ENCODE measurements at places on chromosomes 1 and 21.
A peak's percentile ranks its signal among the peaks of the same experiment; 100 is the strongest.

DNA sequence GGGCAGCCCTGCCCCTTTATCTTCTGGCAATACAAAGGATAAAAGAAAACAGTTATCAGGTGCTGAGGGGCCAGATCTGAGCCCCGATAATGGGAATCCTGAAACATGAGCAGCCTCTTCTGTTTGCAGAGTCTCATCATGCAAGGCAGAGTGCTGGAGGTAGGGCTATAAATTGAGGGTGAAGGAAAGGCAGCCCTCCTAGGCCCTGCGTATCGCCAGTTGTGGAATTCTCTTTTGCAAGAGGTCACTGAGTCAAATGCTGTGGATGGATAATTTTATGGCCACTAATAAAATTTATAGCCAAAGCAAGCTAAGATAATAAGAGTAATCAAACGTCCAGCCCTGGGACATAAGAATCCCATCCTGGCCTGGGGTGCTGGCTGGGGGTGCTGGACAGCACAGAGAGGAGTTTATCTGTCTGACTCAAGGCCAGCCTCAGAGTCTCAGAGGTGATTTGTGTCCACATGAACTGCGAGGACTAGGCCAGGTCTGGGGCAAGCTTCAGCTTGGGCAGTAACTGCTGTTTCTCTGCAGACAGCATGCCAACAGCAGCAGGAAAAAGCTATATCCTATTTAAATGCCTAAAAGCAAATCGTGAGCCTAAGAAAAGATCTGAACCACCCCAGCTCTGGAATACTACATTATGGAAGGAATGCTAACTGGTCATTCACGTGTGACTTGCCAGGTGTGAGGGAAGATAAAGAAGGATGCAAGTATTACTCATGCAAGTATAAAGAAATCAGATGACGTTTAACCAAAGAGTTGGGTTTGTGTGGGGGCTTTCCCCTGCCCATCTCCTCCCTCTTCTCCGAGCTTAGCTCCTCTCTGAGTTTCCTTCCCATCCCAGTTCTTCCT lies 254.8 kb downstream of the KIF26B start:
- DNase-seq: no peak

DNA sequence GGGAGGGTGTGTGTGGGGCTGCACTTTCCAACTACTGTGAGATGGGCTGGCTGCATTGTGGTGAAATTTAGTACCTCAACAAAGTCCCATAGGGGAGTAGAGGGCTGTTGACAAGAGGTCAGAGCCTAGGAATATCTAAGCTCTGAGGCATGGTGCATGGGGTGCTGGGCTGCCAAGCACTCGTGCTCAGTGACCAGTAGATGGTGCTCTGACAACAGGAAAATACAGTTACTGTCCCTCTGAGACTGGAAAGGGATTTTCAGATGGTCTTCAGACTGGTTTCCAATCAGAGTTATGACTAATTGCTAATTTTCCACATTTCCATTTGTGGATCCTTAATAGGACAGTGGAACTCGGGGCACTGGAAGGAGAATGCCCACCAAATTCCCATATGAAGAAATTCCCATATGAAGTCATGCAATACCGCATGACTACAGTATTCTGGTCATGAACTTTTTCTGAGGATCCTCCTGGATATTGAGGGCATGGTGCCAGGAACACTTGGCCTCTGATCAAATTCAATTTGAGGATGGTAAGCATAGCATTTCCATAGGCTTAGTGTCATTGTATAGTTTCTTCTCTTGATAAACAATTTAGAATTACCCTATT lies 4.1 kb upstream of the CACNA1E start:
- peak; percentile 16 for DNase-seq

- no peak for DNase-seq
Observed at GRCh38 chr1:21034725-21035628, 141.7 kb downstream of the EIF4G3 start.

- DNase-seq: no peak
Observed at GRCh38 chr21:31395791-31396190, 51.7 kb upstream of the TIAM1 start.

DNA sequence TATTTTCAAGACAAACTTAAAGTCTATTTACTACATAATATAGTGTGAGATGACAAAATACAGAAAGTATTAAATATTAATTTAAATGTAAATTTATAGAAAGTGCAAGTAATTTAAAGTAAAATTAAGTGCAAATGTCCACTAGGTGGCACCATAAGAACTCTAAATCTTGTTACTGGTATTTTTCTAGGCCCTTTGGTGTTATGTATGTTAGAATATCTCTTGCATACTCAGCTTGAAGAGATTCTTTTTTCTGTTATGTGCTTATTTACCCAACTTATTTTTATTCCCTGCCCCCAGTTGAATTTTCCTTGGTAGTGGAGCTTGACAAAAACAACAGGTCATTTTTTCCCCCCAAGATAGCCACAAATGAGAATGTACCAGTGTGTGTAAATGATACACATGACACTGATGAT lies 71.5 kb downstream of the RPS6KC1 start:
- peak; percentile 68 for DNase-seq

- no peak for DNase-seq
Observed at GRCh38 chr21:46005081-46005480, 23.5 kb downstream of the COL6A1 start.

DNA sequence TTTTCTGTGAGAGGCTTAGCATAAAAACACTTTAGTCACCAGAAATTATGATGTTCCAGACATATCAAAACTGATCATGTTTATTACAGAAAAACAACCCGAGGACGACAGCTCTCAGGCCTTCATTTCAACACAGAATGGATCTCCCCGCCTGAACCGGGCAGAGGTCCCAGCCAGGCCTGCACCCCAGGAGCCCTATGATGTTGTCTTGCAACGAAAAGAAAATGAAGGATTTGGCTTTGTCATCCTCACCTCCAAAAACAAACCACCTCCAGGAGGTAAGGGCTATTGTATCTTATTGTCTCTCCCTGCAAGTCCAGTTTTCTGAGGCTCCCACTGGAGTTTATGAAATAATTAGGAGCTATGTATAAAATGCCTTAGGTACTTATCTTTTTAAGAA lies 105.5 kb downstream of the PHTF1 start:
- no peak for DNase-seq

DNA sequence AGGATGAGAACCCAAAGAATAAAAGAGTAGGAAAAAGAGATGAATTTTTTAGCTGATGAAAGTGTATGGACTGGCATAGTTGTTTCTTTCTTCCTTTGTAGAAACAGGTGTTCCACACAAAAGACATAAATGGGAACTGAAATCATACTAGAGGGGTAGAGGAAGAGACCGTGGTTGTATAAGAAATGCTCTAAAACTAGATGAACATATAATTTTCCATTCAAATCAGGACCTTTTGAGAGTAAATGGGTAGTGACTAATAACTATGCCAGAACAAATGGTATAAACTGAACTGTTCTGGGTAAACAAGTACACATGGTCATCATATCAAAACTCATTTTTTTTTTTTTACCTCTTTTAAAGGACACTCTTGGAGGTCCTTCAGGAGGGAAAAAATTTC lies 344.2 kb downstream of the VAV3 start:
- no peak for DNase-seq

DNA sequence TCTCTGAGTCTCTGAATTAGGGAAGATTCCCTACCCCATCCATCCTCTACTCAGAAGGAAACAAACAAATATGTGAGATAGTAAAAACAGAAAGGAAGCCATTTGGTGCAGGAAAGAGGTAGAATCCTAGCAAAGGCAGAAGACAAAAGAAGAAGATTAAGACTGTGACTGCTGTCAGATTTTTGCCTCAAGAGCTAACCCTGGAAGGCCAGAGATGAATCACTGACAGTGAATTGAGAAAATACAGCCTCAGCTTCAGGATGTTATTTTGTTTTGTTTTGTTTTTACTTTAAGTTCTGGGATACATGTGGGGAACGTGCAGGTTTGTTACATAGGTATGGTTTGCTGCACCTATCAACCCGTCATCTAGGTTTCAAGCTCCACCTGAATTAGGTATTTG lies 31.7 kb downstream of the DSTYK start:
- DNase-seq: no peak

DNA sequence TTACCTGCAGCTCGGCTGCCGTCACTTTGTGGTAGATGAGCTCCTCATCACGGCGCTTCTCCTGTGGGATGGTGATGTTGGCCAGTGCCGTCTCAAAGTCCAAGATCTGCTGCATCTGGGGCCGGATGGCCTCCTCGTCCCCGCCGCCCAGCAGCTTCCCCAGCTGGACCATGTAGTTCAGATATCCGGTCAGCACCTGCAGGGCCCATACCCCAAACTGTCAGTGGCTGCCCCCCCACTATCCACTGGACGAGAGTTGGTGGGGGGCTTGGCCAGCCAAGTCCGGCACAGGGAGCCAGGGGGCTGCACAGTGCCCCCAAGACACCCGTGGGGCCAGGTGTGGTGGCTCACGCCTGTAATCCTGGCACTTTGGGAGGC lies 34.3 kb downstream of the ECE1 start:
- DNase-seq: no peak

- no peak for DNase-seq
Observed at GRCh38 chr1:37031871-37032270, 2.4 kb downstream of the GRIK3 start.

GRCh38 chr1:150619576-150620509 lies 9.6 kb downstream of the ENSA start:
- no peak for DNase-seq

DNA sequence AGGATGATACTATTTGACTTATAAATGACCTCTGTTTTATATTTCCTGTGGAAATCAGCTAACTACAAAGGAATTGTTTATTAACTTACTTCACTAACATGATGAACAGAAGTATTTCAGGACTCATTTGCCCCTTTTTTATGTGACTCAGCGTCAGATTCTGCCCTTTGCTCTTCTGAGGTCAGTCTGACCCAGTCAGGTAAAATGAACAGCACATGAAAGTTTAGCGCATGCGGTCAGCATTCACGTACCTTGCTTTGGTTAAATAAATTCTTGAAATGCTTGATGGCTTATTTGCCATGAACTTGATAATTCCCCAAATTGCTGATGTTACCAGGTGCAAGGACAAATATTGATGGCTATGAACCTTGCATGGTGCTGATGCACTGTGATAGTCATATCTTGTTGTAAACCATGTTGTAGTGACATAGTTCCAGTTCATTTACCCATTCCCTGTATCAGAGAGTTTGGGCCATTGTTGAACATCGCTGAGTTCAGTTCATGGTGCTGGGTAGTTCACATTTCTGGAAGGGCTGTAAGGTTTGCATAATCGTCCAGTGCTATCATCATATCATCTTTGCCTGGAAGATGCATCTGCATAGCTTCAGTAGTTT lies 133.4 kb downstream of the NFIA start:
- no peak for DNase-seq

GRCh38 chr1:3032371-3033039 lies 11.2 kb downstream of the ACTRT2 start:
- no peak for DNase-seq

DNA sequence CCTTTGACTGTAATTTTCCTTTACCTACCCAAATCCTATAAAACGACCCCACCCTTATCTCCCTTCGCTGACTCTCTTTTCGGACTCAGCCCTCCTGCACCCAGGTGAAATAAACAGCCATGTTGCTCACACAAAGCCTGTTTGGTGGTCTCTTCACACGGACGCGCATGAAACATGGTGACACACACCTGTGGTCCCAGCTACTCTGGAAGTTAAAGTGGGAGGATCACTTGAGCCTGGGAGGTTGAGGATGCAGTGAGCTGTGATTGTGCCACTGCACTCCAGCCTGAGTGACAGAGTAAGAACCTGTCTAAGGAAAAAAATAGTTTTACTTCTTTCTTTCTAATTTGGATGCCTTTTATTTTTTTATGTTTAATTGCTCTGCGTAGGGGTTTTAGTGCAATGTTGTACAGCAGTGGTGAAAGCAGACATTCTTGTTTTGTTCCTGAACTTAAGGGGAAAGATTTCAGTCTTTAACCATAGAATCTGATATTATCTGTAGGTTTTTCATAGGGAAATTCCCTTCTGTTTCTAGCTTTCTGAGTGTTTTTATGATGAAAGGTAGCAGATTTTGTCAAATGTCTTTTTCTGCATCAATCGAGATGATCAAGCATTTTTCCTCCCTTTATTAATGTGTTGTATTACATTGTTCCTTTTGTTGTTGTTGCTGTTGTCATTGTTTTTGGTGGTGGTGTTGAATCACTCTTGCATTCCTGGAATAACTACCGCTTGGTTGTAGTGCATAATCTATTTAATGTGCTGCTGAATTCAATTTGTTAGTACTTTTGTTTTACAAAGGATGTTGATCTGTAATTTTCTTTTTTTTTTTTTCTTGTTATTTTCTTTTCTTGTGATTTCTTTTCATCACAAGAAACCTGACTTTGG lies 497.4 kb downstream of the DISC1 start:
- peak; percentile 3 for DNase-seq

DNA sequence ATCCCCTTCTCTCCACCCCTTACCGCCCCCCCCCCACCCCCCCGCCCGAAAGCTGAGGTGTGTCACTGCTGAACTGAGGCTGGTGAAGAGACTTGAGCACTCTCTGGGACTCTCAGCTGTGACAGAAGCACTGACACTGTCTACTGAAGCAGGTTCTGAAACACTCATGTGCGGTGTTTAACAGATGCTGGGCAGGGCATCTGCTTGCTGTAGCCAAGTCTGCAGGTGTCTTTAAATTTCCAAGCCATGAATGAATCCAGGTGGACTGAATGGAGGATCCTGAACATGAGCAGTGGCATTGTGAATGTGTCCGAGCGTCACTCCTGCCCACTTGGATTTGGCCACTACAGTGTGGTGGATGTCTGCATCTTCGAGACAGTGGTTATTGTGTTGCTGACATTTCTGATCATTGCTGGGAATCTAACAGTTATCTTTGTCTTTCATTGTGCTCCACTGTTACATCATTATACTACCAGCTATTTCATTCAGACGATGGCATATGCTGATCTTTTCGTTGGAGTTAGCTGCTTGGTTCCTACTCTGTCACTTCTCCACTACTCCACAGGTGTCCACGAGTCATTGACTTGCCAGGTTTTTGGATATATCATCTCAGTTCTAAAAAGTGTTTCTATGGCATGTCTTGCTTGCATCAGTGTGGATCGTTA lies at the start of gene GPR52:
GPR52 (plus strand) TSS at position 99 of the 665 bp plus-strand sequence; CDS start at position 247, 148 bp downstream.
- no peak for DNase-seq

- DNase-seq: no peak
Observed at GRCh38 chr1:234853906-234854644, 244.1 kb upstream of the IRF2BP2 start.

- DNase-seq: no peak
Observed at GRCh38 chr21:42781150-42781970, 98.0 kb downstream of the WDR4 start.

- DNase-seq: no peak
Observed at GRCh38 chr21:35412231-35412630, 363.1 kb upstream of the RUNX1 start.

DNA sequence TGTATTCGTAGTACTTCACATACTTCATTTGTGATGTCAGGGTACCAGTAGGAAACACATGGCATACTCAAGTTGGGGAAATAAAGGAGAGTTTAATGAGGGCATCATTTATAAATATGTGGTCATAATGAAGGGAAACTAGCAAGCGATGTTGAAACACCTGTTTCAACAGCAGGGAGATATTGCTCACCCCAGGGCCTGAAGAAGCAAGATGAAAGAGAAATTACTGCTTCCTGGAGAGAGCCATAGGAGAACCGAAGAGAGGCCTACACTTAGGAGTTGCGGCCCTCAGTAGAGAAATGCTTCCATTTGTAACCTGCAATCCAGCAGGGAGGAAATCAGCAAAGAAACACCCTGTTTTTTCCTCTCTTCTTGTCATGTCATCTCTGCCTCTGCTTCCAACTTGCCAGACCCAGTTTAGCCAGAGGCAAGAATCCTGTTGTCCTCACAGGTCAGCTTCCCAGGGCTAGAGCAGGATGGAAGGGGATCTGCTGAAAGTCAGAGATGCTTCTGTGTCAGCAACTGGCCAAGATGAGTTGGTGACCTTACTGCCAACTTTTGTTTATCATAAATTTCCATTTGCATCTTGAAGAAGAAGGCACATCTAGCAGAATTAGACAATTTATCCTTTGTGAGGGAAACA lies 67.6 kb upstream of the TSPAN2 start:
- DNase-seq: no peak

GRCh38 chr21:43306911-43307676 lies 119.8 kb downstream of the SIK1 start:
- DNase-seq: no peak

Data from glomerular endothelial cell (primary cell).